ENCODE measurements at places on chromosomes 3 and 15. TPM values are rescaled to one million over a fixed set of nuclear protein-coding genes. Genes with fewer than 3 reads are reported as not detected.

Gene LRRC15
- not detected for total RNA-seq

Gene ATP1B3
- 155 TPM for total RNA-seq

- DNase-seq: peak; percentile 99
Measured at GRCh38 chr3:30544812-30545211, 61.6 kb upstream of the TGFBR2 start.

DNA sequence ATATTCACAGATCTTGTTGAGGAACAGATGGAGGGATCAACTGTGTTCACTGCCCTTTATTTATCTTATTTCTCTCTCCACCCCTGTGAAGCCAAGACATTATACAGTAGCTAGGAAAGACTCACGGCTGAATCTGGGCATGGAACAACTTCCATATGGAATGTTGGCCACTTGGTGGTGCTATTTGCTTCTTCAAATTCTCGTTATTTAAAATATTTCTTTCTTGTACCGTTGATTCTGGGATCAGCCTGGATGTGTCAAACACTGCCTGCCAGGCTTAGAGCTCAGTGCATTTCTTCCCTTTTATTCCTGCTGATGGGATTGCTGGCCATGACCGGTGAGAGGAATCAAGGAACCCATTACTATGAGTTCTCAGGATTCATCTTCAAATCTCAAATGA lies 17.5 kb upstream of the GASK1A start:
- peak; percentile 11 for DNase-seq

DNA sequence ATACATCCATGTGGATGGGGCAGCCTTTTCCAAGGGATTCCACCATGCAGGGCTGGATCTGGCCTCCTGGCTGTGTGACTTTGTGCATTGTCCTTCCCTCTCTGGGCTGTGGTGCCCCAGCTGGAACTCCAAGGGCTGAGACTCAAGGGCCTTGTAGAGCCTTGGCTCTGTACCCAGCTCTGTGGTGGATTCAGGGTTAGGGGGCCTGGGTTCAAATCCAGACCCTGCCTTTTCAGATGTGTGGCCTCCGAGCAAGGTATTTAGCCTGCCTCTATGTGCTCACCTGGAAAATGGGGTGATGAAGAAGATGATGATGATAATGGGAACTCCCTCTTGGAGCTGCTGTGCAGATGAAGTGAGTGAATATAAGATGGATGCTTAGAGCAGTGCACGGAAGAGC lies 161.9 kb downstream of the WNT7A start:
- no peak for DNase-seq

- DNase-seq: no peak
Measured at GRCh38 chr3:15436246-15436645, 8.8 kb downstream of the EAF1 start.

DNA sequence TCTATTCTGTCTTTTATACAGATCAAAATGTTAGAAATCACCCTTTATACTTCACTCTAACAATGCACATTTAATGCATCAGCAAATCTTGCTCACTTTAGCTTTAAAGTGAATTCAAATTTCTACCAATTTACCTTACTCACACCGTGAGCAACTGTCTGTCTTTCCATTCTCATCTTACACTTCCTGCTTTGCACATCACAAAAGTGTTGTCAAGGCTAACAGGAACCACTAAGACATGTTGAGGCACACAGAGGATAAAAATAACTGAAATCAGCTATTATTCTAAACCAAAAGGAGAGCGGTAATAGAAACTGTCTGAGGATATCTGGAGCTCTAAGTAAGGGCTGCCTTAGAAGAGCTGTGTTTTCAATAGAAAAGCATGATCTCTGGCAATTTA lies 519.9 kb downstream of the ZBBX start:
- no peak for DNase-seq

GRCh38 chr3:14258906-14259904 lies 80.6 kb downstream of the LSM3 start:
- DNase-seq: no peak

GRCh38 chr3:108744762-108745161 lies 12.4 kb downstream of the RETNLB start:
- no peak for DNase-seq

GRCh38 chr15:78024883-78025282 lies 52.6 kb downstream of the TBC1D2B start:
- DNase-seq: no peak

Measured in pulmonary artery endothelial cell (primary cell).